Cardiac muscle cell (in vitro differentiated cells and primary cell): ENCODE measurements at places on chromosomes 3 and 15.

DNA sequence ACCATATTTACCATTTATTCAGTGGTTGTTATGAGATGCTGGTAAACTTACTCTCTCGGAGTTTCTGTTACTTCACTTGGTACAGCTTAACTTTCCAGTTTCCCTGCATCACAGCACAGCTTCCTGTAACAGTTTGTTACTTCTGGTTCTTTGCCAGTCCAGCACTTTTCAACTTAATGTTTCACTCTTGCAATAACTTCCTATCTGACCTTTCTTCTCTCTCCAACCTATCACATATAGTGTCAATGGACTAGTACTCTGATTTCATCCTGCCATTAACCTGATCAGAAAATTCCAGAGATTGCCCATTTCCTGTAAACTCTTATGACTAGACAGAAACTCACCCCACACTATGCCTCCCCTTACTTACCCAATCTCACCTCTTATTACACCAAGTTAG is 3.9 kb upstream of the ATP11B start:
- H3K36me3 ChIP-seq: no peaks in the 10 kb centered on the region
- DNase-seq: peak; percentile 43
- no peak overlapping the region for H3K27ac ChIP-seq
- no peaks in the 10 kb centered on the region for H3K4me1 ChIP-seq
- H3K27me3 ChIP-seq: peaks cover 20% of the 10 kb centered on the region
- no peak overlapping the region for H3K4me3 ChIP-seq

- no peak for DNase-seq
- no peaks in the 10 kb centered on the region for H3K27me3 ChIP-seq
- no peak overlapping the region for H3K27ac ChIP-seq
- H3K36me3 ChIP-seq: no peaks in the 10 kb centered on the region
- H3K4me3 ChIP-seq: no peak overlapping the region
Observed at GRCh38 chr3:110456438-110457138, 615.0 kb upstream of the NECTIN3 start.

- H3K27ac ChIP-seq: no peak overlapping the region
- no peak for DNase-seq
- no peaks in the 10 kb centered on the region for H3K36me3 ChIP-seq
- no peak overlapping the region for H3K4me3 ChIP-seq
- H3K4me1 ChIP-seq: no peaks in the 10 kb centered on the region
- no peaks in the 10 kb centered on the region for H3K27me3 ChIP-seq
Observed at GRCh38 chr3:184942735-184943134, 130.8 kb downstream of the VPS8 start.

DNA sequence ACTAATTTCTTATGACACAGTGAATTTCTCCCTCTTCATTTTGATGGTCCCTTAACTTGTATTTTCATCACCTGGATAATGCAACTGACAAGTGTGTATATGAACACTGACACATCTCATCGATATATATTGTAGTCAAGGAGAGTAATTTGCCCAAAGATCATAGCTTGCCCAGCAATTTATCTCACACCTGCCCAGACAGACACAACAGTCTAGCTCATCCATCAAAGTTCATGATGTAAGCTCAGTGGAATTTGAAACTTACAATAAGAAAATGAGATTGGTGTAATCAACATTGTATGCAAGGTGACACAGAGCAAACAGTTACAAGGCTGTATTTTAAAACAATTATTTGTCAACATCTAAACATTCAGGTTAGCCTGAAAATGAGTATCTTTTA is 805.8 kb downstream of the NAALADL2 start:
- no peaks in the 10 kb centered on the region for H3K27me3 ChIP-seq
- DNase-seq: no peak
- no peaks in the 10 kb centered on the region for H3K4me1 ChIP-seq

DNA sequence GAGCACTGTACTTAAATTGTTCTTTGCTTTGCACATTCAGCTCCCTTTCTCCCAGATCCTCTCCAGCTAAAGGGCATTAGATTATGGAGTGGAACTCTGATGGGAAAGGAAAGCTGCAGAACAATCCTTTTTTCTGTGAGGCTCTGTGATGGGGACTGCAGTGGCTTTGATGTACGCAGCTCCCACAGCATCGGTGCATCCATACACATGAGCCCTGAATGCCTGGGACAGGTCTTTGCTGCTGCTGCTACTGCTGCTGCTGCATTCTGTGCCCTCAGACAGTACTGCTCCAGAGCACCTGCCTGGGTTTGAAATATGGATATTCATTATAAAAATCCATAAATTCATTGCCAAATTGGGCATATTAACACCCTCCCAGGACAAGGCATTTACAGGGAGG is 164.4 kb downstream of the WDR76 start:
- no peaks in the 10 kb centered on the region for H3K4me1 ChIP-seq
- no peak for DNase-seq
- no peaks in the 10 kb centered on the region for H3K27me3 ChIP-seq
- H3K27ac ChIP-seq: no peak overlapping the region
- no peak overlapping the region for H3K4me3 ChIP-seq
- no peaks in the 10 kb centered on the region for H3K36me3 ChIP-seq

GRCh38 chr15:83270176-83270575 is 14.3 kb downstream of the BNC1 start:
- H3K4me1 ChIP-seq: no peaks in the 10 kb centered on the region
- no peak overlapping the region for H3K4me3 ChIP-seq
- H3K36me3 ChIP-seq: no peaks in the 10 kb centered on the region
- no peak for DNase-seq
- no peaks in the 10 kb centered on the region for H3K27me3 ChIP-seq

DNA sequence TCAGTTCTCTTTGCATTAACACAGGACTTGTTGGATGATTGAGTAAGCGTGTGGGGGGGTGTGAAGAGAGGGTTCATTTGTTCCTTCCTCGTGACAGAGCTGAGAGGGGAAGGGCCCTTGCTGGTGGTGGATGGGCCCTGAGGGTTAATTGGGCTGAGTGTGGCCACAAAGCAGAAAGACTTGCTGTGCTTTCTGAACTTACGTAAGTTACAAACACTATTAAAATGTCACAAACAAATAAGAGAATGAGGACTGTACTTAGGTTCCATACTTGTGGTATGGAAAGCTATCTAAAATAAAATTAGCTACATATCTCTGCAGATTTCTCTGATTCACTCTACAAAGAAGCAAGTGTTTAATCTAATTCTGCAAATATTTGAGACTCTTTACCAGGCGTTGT is 231.3 kb downstream of the LPP start:
- no peaks in the 10 kb centered on the region for H3K36me3 ChIP-seq
- no peaks in the 10 kb centered on the region for H3K4me1 ChIP-seq
- no peaks in the 10 kb centered on the region for H3K27me3 ChIP-seq
- no peak overlapping the region for H3K27ac ChIP-seq
- no peak overlapping the region for H3K4me3 ChIP-seq

DNA sequence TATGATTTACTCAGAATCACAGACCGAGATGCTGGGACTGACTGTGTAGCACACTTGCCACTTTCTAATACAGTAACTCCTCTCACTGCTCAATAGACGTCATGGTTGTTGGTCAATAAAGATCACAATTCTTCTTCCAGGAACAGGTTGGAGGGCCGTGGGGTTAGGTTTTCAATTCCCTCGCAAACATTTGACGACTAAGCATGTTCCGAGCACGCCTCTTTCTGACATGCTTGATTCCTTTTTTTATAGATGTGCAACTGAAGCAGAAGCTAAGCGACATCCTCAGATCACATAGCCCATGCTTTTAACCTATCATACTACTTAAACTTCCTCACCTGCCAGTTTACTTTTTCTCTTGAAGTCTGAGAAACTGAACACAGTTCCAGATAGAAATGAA is 61.0 kb downstream of the GRM7 start:
- H3K27ac ChIP-seq: no peak overlapping the region
- H3K27me3 ChIP-seq: no peaks in the 10 kb centered on the region
- no peaks in the 10 kb centered on the region for H3K36me3 ChIP-seq
- H3K4me3 ChIP-seq: no peak overlapping the region
- no peaks in the 10 kb centered on the region for H3K4me1 ChIP-seq

- no peaks in the 10 kb centered on the region for H3K36me3 ChIP-seq
- H3K4me3 ChIP-seq: no peak overlapping the region
- no peaks in the 10 kb centered on the region for H3K4me1 ChIP-seq
- no peak overlapping the region for H3K27ac ChIP-seq
- H3K27me3 ChIP-seq: no peaks in the 10 kb centered on the region
- peak; percentile 13 for DNase-seq
Observed at GRCh38 chr3:150376001-150376848, 31.9 kb upstream of the TSC22D2 start.

DNA sequence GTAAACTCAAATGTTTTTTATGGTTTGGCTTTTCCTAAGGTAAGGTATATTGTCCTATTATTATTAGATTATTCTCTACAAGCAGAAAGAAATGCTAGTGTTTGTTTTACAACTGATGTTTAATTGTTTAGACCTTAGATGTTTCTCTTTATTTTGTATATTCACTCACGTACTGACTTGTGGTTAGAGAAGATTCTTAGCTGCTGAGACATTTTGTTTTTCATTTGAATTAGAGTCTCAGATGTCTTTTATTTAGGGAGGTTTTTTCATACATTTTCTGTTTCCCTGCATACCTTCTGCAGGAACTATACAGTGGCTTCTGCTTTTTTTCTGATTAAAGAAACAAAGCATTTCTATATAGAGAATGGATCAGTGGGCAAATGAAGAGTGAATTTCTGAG is 110.9 kb downstream of the MYRIP start:
- H3K4me1 ChIP-seq: no peaks in the 10 kb centered on the region
- H3K27me3 ChIP-seq: no peaks in the 10 kb centered on the region
- H3K36me3 ChIP-seq: no peaks in the 10 kb centered on the region
- no peak overlapping the region for H3K4me3 ChIP-seq
- no peak overlapping the region for H3K27ac ChIP-seq

DNA sequence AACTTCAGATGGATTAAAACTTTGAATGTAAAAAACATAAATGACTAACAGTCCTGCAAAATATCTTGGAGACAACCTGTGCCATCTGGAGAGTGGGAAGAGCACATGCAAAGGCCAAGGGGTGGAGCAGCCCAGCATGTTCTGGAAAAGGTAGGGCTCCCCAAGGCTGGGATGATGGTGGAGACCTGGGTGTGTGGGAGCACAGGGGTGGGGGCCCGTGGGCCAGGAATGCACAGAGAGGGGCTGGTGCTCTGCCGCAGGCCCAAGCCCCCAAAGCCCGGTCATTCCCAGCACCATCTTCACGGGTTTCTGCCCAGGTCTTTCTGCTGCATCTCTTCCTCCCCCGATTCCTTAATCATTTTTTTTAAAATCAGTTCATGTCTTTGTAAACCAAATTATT is 9.7 kb upstream of the GATA2 start:
- H3K4me3 ChIP-seq: no peak overlapping the region
- H3K27me3 ChIP-seq: peaks cover 3% of the 10 kb centered on the region
- no peak for DNase-seq
- no peak overlapping the region for H3K27ac ChIP-seq

DNA sequence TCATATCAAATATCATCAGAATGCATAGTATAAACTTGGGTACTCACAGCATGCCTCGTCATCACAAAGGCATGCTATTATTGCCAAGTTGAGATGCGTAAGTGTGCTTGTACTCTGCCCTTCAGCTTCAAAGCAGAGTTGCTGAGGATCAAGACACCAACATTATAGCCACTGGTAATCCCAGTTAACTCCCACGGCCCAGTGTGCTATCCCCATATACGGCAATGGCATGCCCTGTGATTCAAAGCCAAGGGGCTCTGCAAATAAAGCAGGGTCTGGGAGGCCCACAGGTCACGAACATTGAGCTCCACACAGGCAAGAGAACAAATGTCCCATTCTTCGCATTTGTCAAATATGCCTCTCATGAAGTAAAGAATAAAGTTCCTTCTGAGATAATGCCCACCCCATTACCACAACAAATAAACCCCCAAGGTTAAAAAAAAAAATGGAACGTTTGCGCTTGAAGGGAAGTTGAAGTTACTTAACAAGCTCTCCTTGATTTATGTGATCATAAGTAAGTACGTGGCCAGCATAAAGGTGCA is 298.1 kb upstream of the NECTIN3 start:
- peak; percentile 12 for DNase-seq
- H3K27ac ChIP-seq: no peak overlapping the region
- H3K36me3 ChIP-seq: no peaks in the 10 kb centered on the region
- no peak overlapping the region for H3K4me3 ChIP-seq
- no peaks in the 10 kb centered on the region for H3K27me3 ChIP-seq

- no peaks in the 10 kb centered on the region for H3K36me3 ChIP-seq
- no peaks in the 10 kb centered on the region for H3K27me3 ChIP-seq
- H3K27ac ChIP-seq: no peak overlapping the region
- H3K4me3 ChIP-seq: no peak overlapping the region
- DNase-seq: no peak
Observed at GRCh38 chr3:54837964-54838363, 89.9 kb downstream of the LRTM1 start.

DNA sequence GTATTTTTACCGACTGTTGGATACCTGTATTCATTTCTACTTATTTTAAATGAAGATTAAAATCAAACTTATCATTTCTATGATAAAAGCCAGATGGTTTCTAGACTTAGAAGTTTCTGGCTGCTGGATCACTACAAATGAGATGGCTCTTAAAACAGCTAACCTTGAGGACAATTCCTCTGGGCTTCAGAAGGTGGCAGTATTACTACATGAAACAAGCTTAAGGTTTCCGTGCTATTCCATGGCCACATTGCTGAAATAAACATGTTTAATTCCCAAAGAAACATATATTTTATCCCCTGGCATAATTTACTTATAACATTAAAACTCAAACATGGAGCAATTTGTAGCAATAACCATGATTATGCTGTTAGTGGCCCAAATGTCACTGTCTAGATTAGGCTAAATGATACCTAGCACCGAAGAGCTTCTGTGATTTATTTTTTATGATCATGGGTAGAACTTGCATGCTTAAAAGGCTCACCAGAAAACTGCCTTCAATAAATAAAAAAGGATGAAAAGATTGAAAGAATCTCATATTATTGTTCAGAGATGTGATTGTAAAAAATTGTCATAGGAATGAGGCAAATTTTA is 204.0 kb upstream of the NANOGP8 start:
- H3K27ac ChIP-seq: no peak overlapping the region
- no peaks in the 10 kb centered on the region for H3K36me3 ChIP-seq
- DNase-seq: peak; percentile 75
- H3K4me1 ChIP-seq: peaks cover 3% of the 10 kb centered on the region
- no peaks in the 10 kb centered on the region for H3K27me3 ChIP-seq
- H3K4me3 ChIP-seq: no peak overlapping the region

- H3K36me3 ChIP-seq: no peaks in the 10 kb centered on the region
- H3K4me3 ChIP-seq: no peak overlapping the region
- peak overlapping the region; percentile 70 for H3K27ac ChIP-seq
- no peak for DNase-seq
- no peaks in the 10 kb centered on the region for H3K27me3 ChIP-seq
- H3K4me1 ChIP-seq: peaks cover 77% of the 10 kb centered on the region
Observed at GRCh38 chr3:123392368-123392767, 56.5 kb downstream of the ADCY5 start.

- H3K27me3 ChIP-seq: no peaks in the 10 kb centered on the region
- no peaks in the 10 kb centered on the region for H3K36me3 ChIP-seq
- DNase-seq: no peak
- no peak overlapping the region for H3K27ac ChIP-seq
Observed at GRCh38 chr3:142608631-142609030, 12.4 kb downstream of the PLS1 start.

GRCh38 chr3:129282727-129283327 is 4.2 kb downstream of the HMCES start:
- H3K27ac ChIP-seq: no peak overlapping the region
- peaks cover 7% of the 10 kb centered on the region for H3K4me1 ChIP-seq
- no peak overlapping the region for H3K4me3 ChIP-seq
- H3K27me3 ChIP-seq: no peaks in the 10 kb centered on the region

GRCh38 chr15:38088971-38089370 is 154.5 kb downstream of the TMCO5A start:
- no peak overlapping the region for H3K27ac ChIP-seq
- H3K4me3 ChIP-seq: no peak overlapping the region
- no peaks in the 10 kb centered on the region for H3K27me3 ChIP-seq
- H3K36me3 ChIP-seq: no peaks in the 10 kb centered on the region

GRCh38 chr15:22839046-22839695 is 705 bp downstream of the NIPA2 start:
- no peak for DNase-seq
- H3K36me3 ChIP-seq: no peaks in the 10 kb centered on the region
- H3K27ac ChIP-seq: peak overlapping the region; percentile 95
- peak overlapping the region; percentile 81 for H3K4me3 ChIP-seq
- H3K4me1 ChIP-seq: peaks cover 7% of the 10 kb centered on the region
